Hair follicle dermal papilla cell (primary cell): ENCODE measurements at places on chromosomes 11 and 22. TPM values are rescaled to one million over a fixed set of nuclear protein-coding genes. Genes with fewer than 3 reads are reported as not detected.

Gene OR4X2
- not detected in 2 replicates for total RNA-seq

Gene ZP1
- total RNA-seq = 0.12 TPM in 1 of 2 replicates, not detected in the other

Gene ALX4
- 14.7 and 17.5 TPM in 2 replicates for total RNA-seq

Gene PATE2
- not detected in 2 replicates for total RNA-seq

Gene DERL3
- 0.16 and 0.36 TPM in 2 replicates for total RNA-seq

Gene SEPTIN3
- 5.1 and 8.3 TPM in 2 replicates for total RNA-seq

Gene CCDC89
- total RNA-seq = 2.6 and 3.9 TPM in 2 replicates

Gene FZD4
- total RNA-seq = 5.2 and 9.1 TPM in 2 replicates

Gene TTC9C
- total RNA-seq = 27.9 and 36.0 TPM in 2 replicates

Gene CELSR1
- total RNA-seq = 1.6 and 3.1 TPM in 2 replicates

Gene MTFP1
- 4.1 and 5.0 TPM in 2 replicates for total RNA-seq

Gene OR6T1
- total RNA-seq = not detected in 2 replicates

Gene SHISAL1
- total RNA-seq = 2.1 and 3.4 TPM in 2 replicates

Gene OTUB1
- 34.4 and 35.7 TPM in 2 replicates for total RNA-seq

Gene CTSD
- 143 and 148 TPM in 2 replicates for total RNA-seq

Gene GGT5
- total RNA-seq = 2.9 and 3.3 TPM in 2 replicates

Gene TRIM66
- 7.0 and 9.7 TPM in 2 replicates for total RNA-seq
